ENCODE measurements at places on chromosomes 11 and 22.

GRCh38 chr11:71470946-71471345 lies 17.9 kb downstream of the NADSYN1 start:
- H3K36me3 ChIP-seq: peaks cover 49% of the 10 kb centered on the region
- no peaks in the 10 kb centered on the region for H3K27me3 ChIP-seq
- DNase-seq: no peak
- H3K4me3 ChIP-seq: no peak overlapping the region
- H3K27ac ChIP-seq: peak overlapping the region; percentile 2

GRCh38 chr11:2951231-2952110 lies 22.3 kb upstream of the PHLDA2 start:
- H3K4me3 ChIP-seq: no peak overlapping the region
- H3K36me3 ChIP-seq: peaks cover 82% of the 10 kb centered on the region
- peak overlapping the region; percentile 49 for H3K27ac ChIP-seq
- no peak for DNase-seq

DNA sequence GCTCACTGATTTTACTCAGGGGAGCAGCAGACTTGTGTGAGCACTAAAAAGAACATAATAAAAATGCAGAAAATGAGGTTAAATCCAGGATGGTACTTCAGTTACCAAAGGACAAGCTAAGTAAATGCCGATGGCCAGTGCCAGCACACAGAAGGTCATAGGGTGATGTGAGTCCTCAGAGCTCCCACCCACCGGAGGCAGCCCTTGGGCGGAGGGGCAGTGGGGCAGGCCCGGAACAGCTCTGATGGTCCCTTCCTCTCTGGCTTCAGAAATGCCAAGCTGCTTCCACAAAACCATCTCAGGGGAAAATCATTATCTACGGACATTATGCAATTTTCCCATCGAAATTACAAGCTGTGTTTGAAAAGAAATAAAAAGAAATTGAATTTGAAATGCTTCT lies 124.5 kb downstream of the RRAS2 start:
- no peaks in the 10 kb centered on the region for H3K36me3 ChIP-seq
- no peak overlapping the region for H3K27ac ChIP-seq
- peaks cover 22% of the 10 kb centered on the region for H3K27me3 ChIP-seq
- DNase-seq: no peak
- no peaks in the 10 kb centered on the region for H3K4me1 ChIP-seq
- no peak overlapping the region for H3K4me3 ChIP-seq

DNA sequence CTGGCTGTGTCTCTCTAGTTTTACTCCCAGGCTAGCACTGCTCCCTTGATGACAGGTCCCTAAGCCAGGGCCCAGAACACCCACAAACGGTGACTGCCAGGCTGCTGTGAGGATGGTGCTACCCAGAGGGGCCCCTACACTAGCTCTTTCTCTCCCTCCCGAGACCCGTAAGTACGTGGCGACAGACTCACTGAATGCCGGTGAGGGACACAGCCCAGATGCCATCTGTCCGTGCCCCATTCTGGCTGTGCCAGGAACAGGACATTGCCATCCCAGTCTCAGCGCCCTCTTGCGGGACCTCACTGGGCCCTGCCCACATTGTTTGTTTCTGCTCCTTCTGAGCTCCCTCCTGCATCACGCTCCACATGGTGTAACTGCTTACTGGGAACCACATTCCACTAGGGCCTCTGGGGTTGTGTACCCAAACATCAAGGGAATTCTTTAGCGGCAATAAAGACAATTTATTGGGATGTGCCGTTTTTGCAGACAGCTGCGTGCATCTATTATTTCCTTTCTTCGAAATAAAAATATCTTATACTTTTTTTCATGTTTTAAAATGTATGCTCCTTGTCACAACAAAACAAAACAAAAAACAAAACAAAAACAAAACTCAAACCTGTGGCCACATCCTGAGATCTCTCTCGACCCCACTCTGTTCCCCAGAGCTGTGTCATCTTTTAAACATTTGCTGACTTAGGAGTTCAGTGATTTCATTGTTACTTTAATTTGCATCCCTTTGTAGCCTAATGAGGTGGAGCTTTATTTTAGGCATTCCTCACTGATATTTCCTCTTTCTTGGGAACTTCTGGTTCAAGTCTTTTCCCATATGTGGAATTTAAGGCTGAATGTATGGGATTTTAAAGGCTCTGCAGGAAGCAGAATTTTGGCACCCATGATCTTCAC lies 4.4 kb upstream of the TPCN2 start:
- H3K4me1 ChIP-seq: peaks cover 15% of the 10 kb centered on the region
- no peak overlapping the region for H3K4me3 ChIP-seq
- no peak overlapping the region for H3K27ac ChIP-seq
- peaks cover 14% of the 10 kb centered on the region for H3K27me3 ChIP-seq

DNA sequence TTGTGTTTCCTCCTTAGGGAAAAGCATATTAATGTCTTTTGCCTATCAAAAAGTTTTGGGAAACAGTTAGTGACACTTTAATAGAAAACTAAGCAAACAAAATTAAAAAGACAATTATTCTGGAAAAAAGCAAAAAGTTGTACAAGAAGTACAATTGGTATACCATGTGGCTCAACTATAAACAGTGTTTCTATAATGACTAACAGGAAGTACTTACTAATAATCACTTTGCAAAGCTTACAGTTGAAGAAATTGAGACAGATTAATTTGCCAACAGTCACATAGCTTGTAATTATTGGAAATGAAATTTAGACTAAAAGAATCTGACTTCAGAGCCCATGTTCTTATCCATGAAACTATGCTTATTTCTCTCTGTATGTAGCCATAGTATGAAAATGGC lies 24.7 kb downstream of the PPME1 start:
- H3K27ac ChIP-seq: no peak overlapping the region
- DNase-seq: no peak
- H3K4me1 ChIP-seq: peaks cover 5% of the 10 kb centered on the region
- no peak overlapping the region for H3K4me3 ChIP-seq
- no peaks in the 10 kb centered on the region for H3K27me3 ChIP-seq
- H3K36me3 ChIP-seq: peaks cover 37% of the 10 kb centered on the region
